ENCODE measurements at places on chromosomes 7 and 10.

- no peak for DNase-seq
These were observed 82.6 kb downstream of the ATE1 start for GRCh38 chr10:121845044-121845784.

GRCh38 chr7:146922782-146923181 lies 806.2 kb downstream of the CNTNAP2 start:
- DNase-seq, result no peak

DNA sequence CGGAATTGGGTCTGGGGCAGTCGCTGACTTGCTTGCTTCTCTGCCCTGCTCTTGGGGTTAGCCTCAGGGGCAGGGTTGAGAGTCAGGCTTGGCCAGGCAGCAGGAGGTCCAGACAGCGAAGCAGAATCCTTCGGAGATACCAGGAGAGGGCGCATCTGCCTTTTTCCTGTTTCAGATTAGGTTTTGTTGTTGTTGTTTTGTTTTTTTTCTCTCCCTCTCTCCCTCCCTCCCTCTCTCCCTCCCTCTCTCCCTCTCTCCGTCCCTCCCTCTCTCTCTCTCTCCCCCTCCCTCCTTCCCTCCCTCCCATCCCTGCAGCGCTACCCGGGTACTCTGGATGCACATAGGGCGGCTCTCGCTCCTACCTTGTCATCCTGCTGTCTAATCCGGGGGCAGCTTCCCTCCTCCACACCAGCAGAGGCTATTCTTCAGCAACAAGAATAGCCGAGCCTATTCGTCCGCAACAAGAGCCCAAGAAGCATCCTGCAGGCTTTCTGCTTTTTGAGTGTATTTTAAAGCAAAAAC lies 758 bp upstream of the OPTN start:
- peak; percentile 87 for DNase-seq

- no peak for DNase-seq
These were observed 508.0 kb downstream of the MDFIC start for GRCh38 chr7:115429918-115430317.

GRCh38 chr7:1512781-1513656 lies 8.8 kb upstream of the INTS1 start:
- DNase-seq, result no peak

- DNase-seq, result no peak
These were observed 188.9 kb downstream of the ARHGAP12 start for GRCh38 chr10:31739711-31740110.

DNA sequence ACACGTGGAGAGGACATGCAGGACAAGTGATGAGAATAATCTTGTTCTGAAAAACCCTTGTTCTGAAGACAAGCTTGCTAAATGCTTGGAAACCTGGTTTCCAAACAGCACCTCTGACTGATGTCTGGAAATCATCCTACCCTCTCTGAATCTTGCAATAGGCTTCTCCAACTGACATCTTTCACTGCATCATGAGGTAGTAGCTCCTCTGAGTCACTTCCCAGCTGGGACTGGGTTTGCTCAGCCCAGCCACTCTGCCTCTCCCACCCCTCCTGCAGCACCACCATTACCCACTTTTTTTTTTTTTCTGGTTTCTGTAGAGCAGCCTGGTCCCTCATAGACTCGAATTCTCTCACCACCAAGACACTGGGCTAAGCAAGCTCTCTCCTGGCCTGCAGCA lies 919.8 kb downstream of the GRID1 start:
- DNase-seq, result no peak

GRCh38 chr10:112835944-112836451 lies 114.0 kb upstream of the TCF7L2 start:
- peak; percentile 47 for DNase-seq

DNA sequence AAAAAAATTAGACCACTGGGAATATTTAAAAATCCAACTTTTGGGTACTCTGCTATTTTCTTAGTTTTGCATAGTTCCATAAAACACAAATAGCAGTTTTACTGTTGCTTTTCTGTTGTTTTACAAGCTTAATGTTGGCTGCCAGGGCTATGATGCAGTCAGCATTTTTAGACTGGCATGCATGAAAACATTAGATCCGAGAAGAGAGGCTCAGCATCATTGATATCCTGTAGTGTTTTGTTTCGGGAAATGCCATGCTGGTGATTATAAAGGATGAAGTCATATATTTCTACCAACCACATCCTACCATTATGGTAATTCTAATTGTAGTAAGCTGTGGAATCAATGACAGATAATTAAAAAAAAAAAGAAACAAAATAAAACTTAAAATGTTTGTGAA lies 104.6 kb downstream of the MBL2 start:
- no peak for DNase-seq

GRCh38 chr10:106183041-106183440 lies 981.5 kb downstream of the SORCS1 start:
- no peak for DNase-seq

- DNase-seq, result no peak
These were observed 806.6 kb downstream of the NXPH1 start for GRCh38 chr7:9240001-9240400.

DNA sequence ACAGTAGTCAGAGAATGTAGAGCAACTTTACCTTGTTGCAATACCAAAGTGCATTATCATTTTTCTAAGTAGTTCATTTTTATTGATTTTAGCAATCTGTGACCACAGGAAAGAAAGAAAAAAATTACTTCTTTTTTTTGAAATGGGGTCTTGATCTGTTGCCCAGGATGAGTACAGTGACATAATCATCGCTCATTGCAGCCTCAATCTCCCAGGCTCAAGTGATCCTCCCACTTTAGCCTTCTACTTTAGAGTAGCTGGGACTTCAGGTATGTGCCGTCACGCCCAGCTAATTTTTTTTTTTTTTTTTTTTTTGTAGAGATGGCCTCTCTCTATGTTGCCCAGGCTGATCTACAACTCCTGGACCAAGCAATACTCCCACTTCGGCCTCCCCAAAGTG lies 11.4 kb upstream of the OAT start:
- DNase-seq, result no peak

DNA sequence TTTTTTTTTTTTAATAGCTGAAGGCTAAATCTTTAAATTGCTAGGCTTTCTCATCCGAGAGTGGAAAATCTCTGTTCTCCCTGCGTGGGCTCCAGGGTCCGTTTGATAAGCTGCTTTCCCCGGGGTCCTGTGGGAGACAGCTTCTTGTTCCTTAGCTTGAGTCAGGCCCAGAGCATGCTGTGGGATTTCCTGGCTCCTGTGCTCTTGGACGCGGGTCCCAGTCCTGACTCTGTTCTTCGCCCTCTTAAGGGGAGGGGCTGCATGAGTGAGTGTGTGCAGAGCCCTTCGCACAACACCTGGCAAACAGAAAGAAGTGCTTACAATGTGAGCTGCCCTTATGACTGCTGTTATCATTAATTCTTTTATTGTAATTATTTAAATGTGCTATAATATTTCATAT lies 133.5 kb downstream of the TACC2 start:
- DNase-seq, result no peak

DNA sequence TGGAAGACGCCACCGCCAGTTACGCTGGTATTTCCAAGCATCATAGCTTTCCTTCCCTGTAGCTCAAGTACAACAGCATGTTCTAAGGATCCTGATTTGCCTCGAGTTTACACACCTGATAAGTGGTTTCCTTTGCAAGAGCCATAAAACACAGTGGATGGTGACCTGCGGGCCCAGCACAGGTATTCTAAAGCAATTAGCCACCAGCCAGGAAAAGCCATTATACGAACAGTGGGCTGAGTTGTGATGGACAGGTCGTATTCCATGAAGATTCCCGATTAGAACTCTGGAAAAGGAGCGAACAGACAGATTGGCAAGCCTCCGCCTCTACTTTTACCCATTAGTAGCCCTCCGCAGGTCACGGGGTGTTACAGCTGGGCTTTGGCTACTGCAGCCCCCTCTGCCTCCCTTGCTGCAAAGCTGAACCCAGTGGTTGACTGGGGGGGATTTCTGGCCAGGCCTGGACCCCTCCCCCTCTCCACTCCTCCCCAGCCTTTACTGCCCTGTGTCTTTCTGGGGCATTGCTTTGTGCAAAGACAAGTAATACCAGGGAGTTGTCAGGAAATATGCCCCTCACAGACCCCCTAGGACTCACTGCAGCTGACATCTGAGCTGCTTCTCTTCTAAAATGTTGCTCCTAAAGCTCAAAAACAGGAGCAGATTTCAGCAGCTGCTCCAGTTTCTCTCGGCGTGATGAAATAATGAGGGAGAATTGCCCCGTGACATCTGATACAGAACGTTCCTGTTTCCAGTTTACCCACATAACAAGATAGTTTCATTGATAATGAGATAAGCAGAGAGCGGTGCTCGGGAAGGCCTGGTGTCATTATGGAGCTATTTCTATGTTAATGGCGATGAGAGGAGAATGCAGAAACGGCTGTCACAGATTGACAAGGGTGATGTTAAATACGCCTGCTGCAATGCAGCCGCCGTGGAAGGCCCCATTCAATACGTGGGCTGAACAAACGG lies 214.4 kb downstream of the CCSER2 start:
- no peak for DNase-seq
